ENCODE measurements at places on chromosomes 6 and 20.

DNA sequence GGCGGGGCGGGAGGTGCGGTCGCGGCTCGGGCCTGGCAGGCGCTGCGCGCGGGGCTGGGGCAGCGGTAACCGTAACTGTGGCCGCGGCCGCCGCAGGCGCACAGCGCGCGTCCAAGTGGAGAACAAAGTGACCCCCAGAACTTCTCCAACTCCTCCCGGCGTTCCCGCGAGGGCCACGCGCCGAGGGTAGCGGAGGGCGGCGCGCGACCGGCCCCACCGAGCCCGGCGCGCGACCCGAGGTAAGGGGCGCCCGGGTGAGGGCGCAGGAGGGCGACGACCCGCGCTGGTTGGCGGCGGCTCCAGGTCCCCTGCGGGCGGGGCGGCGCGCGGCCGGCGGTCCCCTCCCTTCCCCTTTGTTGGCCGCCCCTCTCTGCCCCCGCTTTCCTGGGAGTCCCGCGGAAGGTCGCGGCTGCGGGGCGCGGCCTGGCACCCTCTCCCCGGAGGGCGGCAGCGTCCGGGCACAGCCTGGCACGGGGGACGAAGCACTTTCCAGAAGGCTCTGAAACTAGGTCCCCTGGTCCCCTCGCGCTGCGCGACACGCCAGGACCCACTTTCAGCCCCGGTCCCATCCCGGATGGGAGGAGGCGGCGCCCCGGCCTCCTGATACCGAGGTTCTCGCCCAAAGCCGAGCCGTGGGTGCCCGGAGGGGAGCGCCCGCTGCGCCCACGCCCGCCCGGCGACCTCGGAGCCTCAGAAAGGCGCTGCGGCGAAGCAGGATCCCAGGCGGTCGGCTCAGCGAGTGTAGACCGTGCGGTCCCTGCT lies at the start of gene TIAM2:
Gene TIAM2 (plus strand): TSS at position 62 of the 762 bp plus-strand sequence. CDS start 133,909 bp downstream, outside the sequence.
- DNase-seq = no peak

DNA sequence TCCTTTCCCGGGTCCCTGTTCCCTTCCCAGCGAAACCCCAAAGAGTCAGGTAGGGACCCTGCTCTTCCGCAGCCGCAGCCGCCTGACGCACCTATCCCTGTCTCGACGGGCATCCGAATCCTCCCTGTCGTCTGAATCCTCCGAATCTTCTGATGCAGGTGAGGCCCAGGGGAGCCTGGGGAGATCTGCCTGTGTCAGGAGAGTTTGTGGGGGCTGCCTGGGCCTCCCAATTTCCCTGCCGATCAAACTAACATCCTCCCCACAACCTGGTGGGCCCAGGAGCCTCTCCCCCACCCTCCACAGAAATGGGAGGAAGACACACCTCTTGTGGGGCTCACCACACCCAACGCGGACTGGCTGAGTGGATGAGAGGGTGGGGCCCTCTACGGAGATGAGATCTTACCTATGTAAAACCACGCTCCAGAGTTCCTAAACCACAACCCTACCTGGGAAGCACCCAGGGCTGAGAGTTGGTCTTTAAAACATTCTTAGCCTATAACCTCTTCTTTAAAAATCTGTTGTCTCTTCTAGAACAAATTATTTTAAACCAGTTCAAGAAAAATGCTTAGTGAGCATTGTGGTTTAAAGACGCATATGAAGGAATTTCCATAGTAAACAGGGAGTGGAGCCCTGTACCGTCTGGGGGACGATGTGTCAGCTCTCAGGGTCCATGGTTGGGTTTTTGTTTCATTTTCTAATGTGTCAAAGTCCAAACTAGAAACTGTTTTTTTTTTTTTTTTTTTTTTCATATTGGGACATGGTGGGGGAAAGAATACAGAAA lies 1.7 kb downstream of the CDC25B start:
- no peak for DNase-seq

GRCh38 chr6:135266675-135267074 lies 85.6 kb downstream of the MYB start:
- no peak for DNase-seq

- no peak for DNase-seq
Measured at GRCh38 chr6:123888771-123889513, 85.3 kb downstream of the NKAIN2 start.

DNA sequence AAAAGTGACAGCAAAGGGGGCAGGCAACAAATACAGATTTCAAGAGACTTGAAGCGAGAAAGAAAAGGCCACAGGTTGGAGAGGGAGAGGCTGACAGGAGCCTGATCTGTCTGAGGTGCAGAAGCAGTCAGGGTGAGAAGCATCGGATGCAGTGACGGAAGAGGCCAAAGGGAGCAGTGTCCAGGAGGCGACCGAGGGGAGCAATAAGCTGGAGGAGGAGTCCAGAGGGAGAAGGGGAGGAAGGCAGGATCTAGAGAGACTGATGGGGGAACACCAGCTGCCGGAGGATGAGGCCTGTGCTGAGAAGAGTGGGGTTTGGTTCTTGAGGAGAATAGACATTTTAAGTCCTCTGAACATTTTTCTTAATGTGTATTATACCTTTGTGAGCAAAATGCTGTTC lies 23.8 kb downstream of the FARS2 start:
- DNase-seq = no peak

DNA sequence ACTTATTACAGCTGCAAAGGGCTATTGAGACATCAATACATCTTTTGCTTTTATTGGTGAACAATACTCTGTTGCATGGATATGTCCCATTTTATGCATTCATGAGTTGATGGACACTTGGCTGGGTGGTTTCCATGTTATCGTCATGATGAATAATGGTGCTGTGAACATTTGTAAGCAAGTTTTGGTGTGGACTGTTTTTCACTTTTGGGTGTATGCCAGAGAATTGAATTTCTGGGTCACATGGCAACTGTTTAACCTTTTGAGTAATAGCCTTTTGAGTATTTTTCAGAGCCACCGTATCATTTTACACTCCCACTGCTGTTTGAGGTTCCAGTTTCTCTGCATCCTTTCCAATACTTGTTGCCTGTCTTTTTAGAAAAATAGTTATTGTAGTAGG lies 107.0 kb downstream of the JARID2 start:
- no peak for DNase-seq

DNA sequence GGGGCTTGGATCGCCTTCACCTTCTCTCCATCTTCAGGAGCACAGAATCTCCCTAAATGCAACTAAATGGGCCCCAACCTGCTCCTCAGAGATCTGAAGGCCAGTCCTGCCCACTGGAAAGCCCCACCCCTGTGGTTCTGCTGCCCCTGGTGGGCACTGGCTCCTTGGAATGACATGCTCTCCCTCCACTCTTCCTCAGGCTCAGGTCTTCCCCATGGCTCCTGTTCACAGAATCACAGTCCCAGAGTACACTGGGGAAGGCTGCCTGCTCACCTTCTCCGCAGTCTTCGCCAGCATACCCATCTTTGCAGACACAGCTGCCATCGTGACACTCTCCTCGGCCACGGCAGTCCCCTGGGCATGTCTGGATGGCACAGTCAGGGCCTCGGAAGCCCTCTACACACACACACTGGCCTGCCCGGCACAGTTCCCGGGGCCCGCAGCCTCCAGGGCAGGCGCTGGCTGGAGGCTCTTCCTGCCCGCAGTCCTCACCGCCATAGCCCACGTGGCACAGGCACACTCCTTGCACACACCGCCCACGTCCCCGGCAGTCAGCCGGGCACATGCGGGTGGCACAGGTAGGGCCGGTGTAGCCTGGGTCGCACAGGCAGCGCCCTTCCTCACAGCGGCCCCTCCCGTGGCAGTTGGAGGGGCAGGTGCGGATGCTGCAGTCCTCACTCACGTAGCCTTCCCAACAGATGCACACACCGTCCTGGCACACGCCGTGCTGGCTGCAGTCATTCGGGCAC lies 13.6 kb downstream of the TNXB start:
- DNase-seq = no peak

GRCh38 chr6:26012061-26012460 lies 49.5 kb downstream of the TRIM38 start:
- no peak for DNase-seq

DNA sequence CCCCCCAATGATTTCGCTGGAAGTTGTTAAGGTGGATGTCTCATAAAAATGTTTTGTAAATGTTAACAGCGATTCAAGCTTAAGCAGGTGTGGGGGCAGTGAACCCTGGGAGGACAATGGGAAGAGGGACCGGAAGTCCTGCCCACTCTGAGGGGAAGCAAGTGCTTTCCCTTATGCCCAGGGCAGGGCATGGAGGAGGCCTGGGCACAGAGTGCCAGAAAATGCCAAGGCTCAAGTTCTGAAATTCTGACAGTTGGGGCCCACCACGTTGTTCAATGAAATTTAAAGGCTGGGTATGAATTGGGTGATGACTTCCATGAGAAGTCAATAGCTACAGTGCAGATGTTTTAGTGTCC lies 132.7 kb upstream of the SALL4 start:
- DNase-seq = no peak

Measured in NCI-H1694 (cell line).